ENCODE measurements at places on chromosomes 12 and 14.

DNA sequence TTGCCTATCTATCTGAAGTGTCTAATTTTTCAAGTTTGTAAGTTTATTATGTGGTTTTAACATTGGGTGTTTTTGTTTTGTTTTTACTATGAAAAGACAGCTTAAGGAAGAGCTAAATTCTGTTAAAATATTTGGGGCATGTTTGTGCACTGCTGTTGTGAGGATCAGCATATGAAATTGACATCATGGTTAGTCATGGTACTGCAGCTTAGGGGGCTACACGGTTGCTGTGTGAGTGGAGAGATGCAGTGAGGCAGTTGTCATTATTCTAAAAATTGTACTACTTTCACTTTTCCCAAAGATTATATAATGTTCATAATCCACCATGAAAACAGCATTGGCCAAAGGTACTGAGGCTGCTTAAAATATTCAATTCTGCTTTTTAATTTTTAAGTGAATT lies 49.0 kb downstream of the ZC3H14 start:
- DNase-seq: no peak

- DNase-seq: no peak
Measured at GRCh38 chr14:43938588-43939281, 568.3 kb downstream of the FSCB start.

- DNase-seq: peak; percentile 59
Measured at GRCh38 chr12:89783359-89784060, 74.9 kb upstream of the ATP2B1 start.

GRCh38 chr14:100470523-100470897 lies 116.7 kb downstream of the BEGAIN start:
- DNase-seq: no peak

DNA sequence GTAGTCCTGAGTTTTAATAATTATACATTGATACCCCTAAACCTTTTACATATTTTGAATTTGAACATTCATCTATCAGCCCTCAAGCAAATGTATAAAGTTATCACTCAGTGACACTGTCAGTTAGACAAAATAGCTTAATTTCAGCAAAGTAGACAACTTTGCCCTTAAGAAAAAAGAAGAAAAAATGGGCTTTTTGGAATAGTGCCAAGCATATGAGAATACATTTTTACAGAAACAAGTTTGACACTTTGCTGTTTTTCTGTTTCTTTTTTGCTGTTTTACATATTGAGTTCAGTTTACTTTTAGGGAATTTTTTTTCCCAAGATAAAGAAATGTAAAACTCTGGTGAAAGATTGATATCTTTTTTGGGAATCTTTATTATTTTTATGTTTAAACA lies 14.3 kb downstream of the TBK1 start:
- no peak for DNase-seq

GRCh38 chr12:2445968-2446367 lies 348.8 kb upstream of the FKBP4 start:
- DNase-seq: no peak

GRCh38 chr12:121788176-121788818 lies 5.2 kb downstream of the RHOF start:
- no peak for DNase-seq

GRCh38 chr14:23608454-23608853 lies 27.7 kb upstream of the DHRS2 start:
- DNase-seq: no peak

- DNase-seq: no peak
Measured at GRCh38 chr14:98903371-98903770, 368.6 kb downstream of the BCL11B start.

GRCh38 chr14:96225745-96226151 lies 21.1 kb downstream of the BDKRB2 start:
- DNase-seq: peak; percentile 79

DNA sequence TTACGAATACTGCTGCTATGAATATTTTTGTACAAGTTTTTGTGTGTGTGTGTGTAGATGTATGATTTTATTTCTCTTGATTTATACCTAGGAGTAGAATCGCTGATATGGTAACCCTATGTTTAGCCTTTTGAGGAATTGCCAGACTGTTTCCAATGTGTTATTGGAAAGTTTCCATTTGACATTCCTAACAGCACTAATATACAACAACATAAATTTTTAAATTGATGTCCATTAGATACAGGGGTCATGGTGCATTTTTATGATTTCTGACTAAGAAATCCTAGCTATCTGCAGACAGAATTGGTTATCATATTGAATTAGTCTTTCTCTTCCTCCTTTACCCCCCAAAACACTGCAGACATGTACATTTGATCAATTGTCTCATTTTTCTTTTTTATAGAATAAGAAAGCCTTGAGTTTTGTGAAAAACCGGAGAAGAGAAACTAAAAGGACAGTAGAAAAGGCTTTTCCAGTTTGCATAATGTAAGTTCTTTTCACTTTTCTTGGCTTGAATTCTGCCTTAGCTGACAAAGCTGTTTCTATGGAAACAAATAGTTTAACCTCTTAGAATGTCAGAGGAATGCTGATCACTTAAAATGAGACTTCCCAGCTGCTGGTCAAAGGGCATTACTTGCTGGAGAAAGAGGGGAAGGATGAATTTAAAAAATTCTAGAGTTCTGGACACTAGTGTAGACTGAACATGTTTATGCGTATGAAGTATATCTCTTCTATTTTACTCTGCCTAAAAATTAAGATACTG lies 28.2 kb downstream of the PALS1 start:
- DNase-seq: peak; percentile 87

DNA sequence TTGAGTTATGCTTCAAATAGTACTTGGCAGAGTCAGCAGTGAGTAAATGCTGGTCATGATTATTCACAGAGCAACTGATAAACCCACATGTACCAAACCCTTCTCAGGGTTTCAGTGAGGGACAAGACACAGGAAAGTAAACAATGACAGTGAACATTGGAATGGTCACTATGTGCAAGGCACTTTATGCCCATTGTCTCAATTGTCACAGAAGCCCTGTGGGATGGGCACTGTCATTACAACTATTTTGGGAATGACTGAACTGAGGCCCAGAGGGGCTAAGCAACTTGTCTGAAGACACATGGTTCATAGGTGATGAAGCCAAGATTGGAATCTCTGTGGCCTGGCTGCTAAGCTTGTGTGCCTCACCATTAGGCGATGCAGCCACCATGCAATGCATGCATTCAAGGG lies 238.5 kb downstream of the RBM19 start:
- DNase-seq: peak; percentile 78

DNA sequence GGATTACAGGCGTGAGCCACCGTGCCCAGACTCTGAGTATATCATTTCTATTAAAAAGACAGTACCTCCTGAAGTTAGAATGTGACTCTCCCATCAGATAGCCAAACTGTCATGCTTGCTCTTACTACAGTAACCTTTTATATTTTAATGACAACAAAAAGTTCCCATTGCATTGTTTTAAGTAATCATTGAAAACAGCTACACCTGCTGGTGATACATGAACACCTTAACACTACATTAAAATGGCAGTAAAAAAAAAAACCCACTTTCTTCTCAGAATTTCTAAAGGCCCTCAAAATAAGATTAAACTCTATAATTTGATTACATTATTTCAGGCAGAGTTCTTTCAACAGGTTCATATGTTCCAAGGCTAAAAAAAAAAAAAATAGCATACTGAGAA lies 76.7 kb downstream of the SH2B3 start:
- no peak for DNase-seq

GRCh38 chr12:124423761-124424515 lies 129.0 kb downstream of the RFLNA start:
- DNase-seq: no peak

DNA sequence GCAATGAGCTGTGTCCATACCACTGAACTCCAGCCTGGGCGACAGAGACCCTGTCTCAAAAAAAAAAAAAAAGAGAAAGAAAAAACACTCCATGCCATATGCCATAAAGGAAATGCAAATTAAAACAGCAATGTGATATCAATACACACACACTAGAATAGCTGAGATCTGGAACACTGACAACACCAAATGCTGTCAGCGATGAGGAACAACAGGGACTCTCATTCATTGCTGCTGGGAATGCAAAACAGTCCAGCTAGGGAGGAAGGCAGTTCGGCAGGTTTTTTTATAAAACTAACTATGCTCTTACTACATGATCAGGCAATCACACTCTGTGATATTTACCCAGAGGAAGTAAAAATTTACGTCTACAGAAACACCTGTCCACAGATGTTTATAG lies 3.4 kb upstream of the ABCB9 start:
- DNase-seq: no peak

DNA sequence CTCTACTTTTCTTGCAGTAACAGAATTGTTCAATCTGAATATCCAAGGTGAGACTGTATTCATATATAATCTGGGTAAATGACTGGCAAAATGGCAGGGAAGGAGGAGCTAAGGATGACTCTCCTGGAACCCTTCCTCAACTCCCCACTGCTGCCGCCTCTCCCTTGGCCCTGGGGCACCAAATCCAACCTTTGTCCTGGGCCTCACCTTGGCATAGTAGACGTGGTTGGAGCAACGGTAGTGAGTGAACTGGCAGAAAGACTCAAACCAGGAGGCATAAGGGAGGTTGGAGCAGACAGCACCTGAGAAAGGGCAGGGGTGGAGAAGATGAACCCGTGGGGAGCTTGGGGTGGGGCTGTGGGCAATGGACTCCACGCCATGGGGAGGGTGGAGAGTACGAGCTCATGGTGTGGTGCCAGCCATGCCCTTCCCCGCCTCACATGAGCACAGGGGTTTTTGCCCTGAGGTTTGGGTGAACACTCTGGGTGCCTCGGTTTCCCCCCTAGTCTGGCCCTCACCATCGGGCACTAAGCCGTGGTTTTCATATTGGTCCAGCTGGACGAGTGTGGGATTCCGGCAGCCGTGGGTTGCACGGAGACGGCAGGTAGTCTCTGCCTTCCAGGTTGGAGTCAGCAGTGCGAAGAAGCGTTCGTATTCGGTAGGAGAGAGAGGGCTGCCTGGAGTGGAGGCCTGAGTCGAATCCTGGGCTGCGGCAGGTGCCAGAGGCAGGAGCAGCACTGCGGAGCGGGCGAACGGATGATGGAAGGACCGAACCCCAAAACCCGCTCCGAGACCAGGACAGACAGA lies 753 bp downstream of the ACRBP start:
- no peak for DNase-seq

DNA sequence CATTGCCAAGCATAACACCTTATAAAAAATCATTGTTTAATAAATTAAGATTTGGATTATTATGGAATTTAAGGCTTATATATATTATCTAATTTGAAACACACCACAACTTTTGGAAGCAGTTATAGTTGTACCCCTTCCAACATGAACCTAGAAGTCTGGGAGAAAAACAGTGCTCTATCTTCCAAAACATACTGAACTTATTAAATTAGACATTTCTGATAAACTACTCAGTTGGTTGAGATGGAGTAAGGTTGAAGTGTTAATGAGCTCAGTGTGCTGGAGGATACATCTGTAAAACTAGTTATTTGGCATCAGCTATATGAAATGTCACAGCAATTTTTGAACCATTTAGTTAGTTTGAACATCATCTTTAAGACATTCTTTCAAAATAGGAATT lies 227.4 kb downstream of the ALX1 start:
- peak; percentile 37 for DNase-seq

DNA sequence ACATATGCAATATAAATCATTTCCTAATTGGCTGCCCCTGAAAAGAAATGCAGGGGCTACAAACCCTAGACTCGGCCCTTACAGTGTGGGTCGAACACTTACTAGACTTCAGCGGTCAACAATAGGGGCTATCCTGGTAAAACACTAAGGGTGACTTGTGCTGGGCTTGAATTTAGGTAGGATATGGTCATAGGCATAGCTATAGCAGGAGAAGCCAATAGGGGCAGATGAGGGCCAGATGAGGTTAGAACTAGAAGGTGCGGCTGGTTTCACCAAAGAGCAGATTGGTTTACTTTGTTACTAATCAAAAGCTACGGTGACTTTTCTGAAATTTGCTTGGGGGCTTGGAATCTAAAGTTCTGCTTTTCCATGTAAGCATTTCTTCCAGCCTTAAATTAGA lies 282.3 kb upstream of the DIO2 start:
- DNase-seq: no peak

GRCh38 chr14:80901260-80901659 lies 40.3 kb downstream of the CEP128 start:
- DNase-seq: no peak

DNA sequence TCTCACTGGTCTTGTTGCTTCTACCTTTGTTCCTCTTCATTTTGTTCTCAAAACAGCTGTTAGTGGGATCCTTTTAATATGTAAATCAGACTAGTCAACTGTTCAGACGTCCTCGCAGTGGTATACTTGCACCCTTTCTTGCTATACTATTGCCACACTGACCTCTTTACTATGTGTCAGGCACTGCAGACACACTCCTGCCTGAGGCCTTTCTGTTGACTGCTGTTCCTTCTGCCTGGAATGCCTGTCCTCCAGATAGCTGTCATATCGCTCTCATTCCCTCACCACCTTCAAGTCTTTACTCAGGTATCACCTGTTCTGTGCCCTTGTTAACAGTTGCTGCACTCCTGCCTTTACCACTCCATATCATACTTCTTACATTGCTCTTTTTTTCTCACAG lies 90.0 kb upstream of the TMEM263 start:
- no peak for DNase-seq

GRCh38 chr12:14741153-14741552 lies 44.8 kb upstream of the GUCY2C start:
- no peak for DNase-seq

DNA sequence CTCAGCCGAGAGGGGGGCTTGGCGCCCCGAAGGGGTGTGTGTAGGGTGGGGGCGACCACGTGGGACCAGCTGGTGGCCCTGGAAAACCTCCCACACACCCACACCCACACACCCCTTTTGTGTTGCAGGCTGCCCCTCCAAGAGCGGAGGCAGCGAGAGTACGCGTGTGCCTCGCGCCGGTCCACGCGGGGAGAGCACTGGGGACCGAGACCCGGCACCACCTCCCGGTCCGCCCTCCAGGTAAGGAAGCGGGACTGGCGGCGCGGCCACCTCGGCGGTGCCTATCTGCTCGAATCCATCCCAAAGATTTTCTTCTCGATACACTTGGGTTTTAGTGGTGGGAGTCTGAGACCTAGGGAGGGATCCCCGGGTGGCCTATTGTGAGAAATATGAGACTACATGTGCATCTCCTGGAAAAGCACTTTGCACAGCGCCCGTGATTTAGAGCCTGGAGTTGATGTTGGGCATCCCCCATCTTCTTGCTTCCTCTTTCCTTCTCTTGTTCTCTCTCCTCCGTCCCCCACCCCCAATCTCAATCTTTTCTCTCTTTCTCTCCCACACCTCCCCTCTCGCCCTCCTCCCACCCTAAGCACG lies 393 bp downstream of the SYT1 start:
- peak; percentile 16 for DNase-seq

DNA sequence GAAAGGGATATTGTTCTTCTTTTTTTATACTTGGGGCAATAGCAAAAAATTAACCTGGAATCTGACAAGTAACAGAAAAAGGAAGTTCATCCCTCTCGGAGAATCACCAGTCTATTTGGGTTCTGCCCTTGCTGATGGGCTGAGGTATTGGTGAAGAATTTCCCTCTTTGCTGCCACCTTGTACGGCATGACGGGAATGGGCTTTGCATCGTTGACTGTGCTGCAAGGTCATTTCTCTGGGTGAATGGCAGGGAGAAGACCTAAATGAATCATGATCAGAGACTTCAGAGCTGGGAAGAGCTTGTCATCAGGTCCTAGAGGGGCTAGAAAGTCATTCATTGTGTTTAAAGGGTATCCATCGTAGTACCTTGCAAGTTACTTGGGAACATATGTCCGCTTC lies 12.0 kb downstream of the C1S start:
- DNase-seq: no peak
